ENCODE measurements at places on chromosomes 3 and 15.

DNA sequence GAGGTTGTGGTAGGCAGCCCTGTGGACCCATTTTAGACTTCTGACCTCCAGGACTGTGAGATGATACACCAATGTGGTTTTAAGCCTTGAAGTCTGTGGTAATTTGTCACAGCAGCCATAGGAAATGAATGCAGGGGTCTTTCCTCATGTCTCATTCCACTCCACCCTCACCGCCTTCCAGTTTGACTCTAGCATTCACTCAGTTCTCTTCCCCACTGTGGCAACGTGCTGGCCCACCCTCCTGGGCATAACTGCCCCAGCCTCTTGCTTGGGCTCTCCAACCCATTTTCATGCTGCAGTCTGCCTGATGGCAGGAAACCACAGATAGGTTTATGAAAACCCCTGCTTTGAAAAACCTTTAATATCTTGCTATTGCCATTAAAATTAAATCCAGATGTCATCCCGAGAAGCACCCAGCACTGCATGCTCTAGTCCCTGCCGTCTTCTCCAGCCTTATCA lies 7.3 kb upstream of the TRNT1 start:
- no peak for DNase-seq

GRCh38 chr3:72101494-72101893 lies 316.5 kb upstream of the PROK2 start:
- DNase-seq: no peak

- no peak for DNase-seq
Measured at GRCh38 chr15:100207053-100207452, 134.7 kb downstream of the ADAMTS17 start.

DNA sequence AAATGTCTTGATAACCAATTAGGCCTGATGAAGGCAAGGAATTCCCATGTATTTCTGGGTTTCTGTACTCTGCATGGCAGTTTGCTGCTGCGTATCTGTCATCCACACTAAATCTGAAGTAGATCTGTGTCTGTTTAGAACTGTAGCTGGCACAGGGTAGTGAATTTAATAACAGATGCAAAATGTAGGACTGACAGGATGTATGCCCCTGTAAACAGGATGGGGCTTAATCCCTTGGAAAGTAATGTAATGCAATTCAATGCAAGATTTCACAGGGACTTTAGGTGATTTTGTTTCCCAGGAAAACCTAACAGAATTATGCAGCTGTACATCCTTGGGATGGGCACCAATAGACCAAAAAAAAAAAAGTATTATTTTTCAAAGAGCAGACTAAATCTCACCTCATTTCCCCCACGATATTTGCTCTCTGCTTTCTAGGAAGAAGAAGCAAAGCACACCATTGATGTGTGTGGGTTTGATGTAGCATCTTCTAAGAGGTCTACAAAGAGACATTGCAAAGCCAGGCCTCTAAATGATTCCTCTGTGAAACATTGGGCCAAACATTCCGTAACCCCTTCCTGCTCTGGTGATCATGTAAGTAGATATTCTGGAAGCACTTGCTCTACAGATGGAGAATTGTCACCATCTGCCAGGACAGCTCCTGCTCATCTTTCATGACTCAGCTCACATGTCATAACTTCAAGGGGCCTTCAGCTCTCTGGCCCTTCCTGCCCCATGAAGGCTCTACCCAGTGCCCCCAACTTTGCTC lies 464.3 kb upstream of the RGMA start:
- no peak for DNase-seq

GRCh38 chr3:172061724-172062184 lies 22.4 kb downstream of the FNDC3B start:
- no peak for DNase-seq

DNA sequence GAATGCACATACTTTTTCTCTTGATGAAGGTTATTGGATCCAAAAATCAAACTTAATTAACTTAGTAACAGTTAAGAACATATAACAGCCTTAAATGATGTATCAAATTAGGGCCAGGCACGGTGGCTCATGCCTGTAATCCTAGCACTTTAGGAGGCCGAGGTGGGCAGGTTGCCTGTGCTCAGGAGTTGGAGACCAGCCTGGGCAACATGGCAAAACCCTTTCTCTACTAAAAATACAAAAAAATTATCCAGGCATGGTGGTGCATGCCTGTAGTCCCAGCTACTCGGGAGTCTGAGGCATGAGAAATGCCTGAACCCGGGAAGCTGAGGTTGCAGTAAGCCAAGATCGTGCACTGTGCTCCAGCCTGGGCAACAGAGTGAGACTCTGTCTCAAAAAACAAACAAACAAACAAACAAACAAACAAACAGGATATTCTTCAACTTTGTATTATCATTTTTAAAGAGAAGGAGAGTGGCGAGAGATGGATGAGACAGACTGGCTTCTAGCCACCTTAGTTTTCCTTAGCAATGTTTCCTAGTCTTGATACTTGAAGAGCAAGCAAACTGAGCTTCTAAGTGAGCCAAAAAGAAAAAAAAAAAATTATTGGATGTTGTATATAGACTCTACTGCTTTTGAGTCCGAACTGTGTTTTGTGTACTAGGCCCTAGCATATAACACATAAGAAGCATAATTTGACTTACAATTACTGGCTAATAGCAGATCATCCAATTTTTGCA lies 13.8 kb downstream of the SPRED1 start:
- no peak for DNase-seq

DNA sequence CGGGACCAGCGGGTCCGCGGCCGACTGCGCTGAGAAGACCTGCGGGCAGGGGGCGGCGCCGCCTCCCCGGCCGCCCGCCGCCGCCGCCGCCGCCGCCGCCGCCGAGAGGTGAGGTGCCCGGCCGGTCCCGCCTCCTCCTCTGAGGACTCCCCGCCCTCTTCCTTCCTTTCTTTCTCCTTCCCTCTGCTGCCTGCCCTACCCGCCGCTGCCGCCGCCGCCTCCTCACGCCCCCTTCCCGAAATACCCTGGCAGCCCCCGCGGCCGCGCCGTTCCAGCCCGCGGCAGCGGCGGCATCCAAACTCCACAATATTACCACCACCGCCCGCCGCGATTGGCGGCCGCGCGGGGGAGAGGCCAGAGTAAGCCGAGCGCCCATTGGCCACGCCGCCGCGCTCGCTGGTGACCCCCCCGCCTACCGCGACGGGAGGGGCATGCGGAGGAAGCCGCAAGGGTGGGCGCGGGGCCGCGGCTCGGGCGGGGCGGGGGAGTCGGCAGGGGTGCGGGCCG lies 61.8 kb upstream of the ANKRD28 start:
- peak; percentile 88 for DNase-seq

DNA sequence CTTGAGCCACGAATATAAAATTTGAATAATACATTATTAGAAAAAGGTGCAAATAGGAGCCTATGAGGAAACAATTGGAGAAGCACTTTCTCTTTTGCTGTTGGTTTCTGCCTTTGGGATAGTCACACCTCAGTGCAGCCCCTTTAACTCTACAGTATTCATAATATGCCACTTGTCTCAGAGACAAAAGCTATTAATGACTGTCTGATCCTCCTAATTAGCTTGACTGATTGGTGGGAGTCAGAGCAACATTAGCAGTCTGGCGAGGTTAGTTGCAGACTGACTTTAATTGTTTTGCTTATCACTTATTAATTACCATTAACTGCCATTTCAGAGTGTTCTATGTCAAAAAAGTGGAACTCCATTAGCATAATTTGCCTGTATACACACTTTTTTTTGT lies 225.0 kb upstream of the ARHGEF26 start:
- no peak for DNase-seq

GRCh38 chr3:55036883-55037577 lies 109.2 kb upstream of the LRTM1 start:
- DNase-seq: no peak

DNA sequence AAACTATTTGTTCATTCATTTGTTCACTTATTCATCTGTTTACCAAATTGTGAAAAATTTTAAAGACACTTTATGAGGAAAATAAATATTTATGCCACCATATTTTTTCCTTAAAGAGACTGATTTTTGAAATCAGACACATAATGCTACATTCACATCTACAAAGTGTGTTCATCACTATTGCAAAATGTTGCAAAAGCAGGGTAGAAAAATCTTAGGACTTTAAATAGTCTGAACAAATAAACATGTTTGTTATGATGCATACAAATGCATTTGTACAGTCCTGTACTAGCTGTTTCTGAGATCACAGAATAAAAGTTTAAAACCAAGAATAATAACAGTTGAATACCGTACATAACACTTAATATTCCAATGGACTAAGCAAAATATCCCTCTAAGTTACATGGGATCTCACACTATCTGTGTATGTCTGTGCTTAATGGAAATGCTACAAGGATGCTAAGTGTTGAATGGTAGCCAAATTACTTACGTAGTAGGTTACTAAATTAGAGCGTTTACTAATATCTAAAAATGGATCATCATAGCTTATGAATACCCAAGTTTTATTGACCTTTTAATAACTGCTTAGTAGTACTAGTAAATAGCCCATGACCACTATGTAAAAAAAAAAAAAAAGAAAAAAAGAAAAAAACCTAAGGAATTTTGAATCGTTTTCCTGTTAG lies 25.1 kb downstream of the ATP11B start:
- DNase-seq: no peak

GRCh38 chr3:71429597-71429988 lies 153.9 kb downstream of the FOXP1 start:
- DNase-seq: no peak

DNA sequence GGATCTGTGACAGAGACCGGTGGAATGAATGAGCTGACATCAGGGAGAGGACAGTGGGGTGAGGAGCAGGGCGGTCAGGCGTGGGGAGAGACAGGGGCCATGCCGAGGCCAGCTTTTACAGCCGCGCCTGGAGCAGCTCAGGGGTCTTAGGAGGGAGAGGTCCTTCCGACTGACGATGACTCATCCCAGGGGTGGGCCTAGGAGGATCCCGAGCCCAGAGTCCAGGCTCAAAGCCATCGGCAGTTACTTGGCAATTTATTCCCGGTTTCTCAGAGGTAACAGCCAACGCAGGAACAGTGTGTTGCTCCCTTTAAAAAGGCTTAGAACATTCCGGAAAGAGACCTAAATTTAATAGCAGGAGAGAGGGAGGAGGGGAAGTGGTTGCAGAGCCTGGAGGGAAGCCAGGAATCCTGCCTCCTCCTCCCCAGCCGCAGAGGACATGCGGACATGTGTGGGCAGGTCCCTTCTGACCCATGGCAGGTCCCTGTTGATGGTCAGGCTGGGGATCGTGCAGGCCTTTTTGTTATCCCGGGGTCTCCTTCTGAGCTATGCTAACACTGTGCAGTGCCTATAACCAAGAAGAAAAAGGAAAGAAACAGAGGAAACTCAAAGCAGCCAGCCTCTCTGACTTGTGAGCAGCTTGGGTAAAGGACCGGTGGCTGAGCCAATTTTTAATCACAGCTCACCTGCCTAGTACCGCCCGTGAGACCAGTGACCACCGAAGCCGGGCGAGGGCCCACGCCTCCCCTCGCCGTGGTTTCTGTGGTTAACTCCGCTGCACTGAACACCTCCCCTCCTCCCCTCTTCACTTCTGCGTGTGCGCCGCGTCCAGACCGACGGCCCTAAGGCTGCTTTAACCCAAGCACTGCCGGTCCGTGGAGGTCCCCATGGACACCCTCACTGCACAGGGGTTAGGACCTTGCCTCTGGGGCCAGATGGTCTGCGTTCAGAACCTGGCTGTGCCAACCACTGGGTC lies 392.4 kb upstream of the PROK2 start:
- no peak for DNase-seq

DNA sequence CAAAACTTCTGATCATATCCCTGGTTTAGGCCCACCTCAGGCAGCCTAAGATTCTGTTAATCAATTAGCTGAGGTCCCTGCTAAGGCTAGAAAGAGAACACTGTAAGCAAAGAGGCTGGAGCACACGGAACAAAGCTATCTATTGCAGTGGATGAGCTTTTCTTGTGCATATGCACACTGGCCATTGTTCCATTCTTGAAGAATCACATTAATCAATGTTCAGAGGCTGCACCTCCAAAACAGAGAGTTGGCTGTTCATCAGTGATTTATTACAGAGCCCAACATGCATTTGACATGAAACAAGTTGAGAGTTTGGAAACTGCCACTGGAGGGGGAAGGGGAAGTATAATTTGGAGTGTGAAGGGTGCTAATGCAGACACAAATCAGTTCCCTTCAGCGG lies 873.0 kb downstream of the ROBO1 start:
- no peak for DNase-seq

DNA sequence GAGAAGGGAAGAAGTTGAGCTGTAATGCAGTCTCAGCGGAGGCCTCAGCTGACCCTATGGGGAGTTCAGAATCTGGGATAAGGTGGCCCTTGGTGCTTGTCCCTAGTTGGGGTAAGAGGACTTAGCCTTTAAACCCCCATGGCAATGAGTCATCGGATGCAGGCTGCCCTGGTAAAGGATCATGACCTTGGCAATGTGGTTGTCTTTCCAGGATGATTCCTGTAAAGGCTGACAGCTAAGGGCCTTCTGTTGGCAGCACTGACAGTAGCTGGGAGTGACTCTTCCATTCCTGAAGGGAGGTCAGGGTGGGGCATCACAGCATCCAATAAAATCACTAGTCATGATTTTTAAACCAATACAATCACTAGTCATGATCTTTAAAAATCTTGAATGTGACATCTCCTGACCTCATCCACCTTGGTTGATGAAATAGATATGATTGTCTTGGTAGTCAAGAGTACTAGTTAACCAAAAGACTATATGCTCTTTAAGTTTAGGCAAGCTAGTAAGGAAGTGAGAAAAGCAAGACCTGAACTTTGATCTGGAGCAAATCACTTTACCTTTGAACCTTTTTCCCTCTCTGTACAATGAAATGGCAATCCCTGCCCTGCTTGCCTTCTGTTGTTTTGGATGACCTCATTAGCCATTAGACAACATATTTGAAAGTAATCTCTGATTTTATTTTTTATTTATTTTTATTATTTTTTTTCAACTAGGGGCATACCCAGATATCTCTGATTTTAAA lies 71.3 kb upstream of the CACNA1D start:
- DNase-seq: no peak

- DNase-seq: peak; percentile 33
Measured at GRCh38 chr3:123027292-123028232, at the start of gene SEMA5B. Gene SEMA5B (minus strand): TSS chr3:123027763. CDS start chr3:122961263, 66,500 bp downstream.

DNA sequence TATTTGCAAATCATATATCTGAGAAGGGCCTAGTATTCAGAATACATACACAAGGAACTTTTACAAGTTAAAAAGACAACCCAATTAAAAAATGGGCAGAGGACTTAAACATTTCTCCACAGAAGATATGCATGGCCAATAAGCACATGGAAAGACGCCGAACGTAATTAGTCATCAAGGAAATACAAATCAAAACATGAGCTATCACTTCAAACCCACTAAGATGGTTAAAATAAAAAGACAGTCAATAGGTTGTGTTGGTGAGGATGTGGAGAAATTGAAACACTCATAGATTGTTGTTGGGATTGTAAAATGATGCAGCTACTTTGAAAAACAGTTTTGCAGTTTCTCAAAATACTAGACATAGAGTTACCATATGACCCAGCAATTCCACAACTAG lies 61.2 kb upstream of the NEO1 start:
- DNase-seq: no peak
